HL-60 (cell line): ENCODE measurements at places on chromosomes 6 and 20.

- DNase-seq = no peak
Observed at GRCh38 chr6:131811500-131811899, 3.7 kb downstream of the ENPP1 start.

DNA sequence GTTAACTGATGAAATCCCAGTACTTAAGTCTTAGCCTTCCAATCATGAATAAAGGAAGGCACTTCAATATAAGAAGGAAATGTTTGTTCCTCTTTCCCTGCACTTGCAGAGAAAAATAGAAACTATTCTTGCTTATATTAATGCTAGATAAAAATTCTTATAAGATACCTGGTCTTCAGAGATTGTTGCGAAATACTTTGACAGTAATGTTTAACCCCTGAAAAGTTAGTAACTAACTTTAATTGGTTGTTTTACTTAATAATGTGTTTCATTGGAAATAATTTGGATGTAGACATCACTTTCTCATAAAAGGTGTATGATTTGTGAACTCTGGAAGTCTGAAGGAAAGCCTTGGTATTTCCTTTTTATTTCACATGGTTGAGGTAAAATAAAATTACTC is 294.2 kb upstream of the SYNCRIP start:
- DNase-seq = no peak

GRCh38 chr20:48724891-48725554 is 102.8 kb downstream of the PREX1 start:
- DNase-seq = no peak

DNA sequence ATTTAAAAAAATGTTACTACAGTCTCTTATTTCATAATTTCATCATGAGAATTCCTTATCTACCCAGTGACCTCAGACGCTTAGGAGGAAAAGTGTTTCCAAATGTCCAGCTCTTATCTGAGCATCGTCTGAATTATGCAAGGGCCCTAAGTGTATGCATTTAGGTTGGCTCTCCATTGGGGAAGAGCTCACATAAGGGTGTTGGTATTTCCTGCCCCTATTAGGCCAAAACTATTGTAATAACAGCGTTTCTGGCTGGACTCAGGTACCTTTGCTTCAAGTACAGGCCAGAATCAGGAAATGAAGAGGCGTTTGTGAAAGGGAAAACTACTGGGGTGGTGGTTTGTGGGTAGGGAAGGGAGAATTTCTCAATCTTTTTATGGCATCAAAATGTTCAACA is 40.4 kb upstream of the SGK1 start:
- DNase-seq = peak; percentile 29

DNA sequence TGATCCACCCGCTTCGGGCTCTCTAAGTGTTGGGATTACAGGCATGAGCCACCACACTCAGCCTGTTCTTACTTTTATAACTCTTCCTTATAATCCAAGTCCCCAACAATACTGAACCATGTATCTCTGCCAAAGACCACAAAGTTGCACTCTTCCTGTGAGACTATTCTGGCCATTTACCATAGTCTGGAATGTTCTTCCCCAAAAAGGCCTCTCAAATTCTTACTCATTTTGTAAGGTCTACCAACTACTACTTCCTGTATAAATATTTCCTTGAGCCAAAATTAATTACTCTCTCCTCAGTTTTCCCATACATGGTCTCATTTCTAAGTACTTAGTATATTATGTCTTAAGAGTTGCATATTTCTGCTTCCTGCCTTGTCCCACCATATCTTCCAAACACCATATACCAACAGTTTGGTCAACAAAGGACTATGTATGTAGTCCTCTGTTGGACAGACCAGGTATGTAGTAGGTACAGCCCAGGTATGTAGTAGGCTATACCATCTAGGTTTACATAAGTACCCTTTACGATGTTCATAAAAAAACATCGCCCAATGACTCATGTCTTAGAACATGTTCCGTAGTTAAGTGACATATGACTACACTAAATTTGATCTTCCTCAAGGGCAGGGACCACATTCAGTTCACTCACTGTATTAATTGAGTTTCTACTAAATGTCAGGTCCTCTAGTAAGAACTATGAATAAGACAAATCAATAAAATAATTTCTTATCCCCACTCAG is 22.0 kb downstream of the RANBP9 start:
- DNase-seq = no peak

GRCh38 chr20:11018668-11019170 is 344.9 kb upstream of the JAG1 start:
- no peak for DNase-seq

DNA sequence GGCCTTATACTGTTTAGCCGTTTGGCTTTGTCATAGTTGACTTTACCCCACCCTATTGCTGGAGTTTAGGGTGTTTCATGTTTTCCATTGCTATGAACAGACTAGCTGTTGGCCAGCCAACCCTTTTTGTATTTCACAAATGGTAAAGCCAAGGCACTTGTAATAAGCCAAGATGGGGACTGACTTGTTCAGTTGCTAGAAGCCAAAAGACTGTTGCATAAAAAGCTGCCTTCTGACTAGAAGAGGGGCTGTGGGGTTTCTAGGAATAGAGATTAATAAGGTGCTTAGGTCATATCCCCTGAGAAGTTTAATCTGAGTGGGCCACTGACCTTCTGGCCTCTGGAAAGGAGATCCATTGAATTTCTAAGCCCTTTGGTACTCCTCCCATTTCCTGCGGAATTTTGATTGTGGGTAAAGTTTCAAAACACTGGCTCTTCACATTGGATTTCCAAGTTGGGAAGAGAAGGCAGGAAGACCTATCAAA is 211.1 kb downstream of the PLCB4 start:
- no peak for DNase-seq
